ENCODE measurements at places on chromosomes 5 and 9.
A peak's percentile ranks its signal among the peaks of the same experiment; 100 is the strongest.

GRCh38 chr5:112174959-112175594 is 244.0 kb downstream of the EPB41L4A start:
- DNase-seq, result peak; percentile 55

DNA sequence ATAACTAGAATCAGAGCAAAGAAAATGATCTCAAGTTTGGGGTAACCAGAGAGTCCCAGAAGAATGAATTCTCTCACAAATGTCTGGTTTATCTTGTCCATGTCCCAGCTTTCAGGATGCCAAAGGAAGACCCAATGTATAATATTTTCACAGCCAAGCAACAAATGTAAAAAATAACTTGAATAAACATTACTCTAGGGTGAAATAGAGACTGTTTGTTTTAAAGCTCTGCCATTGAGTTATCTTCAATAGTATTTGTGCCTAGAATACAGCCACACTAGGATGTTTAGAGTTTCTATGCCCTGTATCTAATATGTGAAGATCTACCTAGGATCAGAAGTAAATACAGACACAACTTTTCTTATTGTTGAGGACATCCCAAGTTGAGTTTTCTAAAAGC is at the start of gene OR13C4:
OR13C4 (minus strand) TSS at position 101 of the 400 bp plus-strand sequence; CDS start at position 101, 0 bp downstream.
- no peak for DNase-seq

DNA sequence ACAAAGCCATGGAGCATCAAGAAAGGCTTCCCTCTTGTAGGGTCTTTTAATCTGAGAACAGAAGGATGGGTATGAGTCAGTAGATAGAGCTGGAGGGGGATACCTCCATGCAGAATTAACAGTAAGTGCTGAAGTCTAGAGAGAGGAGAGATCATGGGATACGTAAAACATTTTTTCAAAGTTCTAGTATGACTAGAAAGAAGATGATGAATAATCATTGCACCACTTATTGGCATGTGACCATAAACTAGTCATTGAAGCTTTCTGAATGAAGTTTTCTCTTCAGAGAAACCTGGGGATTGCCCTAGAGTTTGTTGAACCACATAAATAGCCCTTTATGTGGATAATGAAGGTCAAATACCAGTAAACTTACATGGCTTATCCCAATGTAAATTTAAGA is 48.6 kb upstream of the PTPRD start:
- no peak for DNase-seq

DNA sequence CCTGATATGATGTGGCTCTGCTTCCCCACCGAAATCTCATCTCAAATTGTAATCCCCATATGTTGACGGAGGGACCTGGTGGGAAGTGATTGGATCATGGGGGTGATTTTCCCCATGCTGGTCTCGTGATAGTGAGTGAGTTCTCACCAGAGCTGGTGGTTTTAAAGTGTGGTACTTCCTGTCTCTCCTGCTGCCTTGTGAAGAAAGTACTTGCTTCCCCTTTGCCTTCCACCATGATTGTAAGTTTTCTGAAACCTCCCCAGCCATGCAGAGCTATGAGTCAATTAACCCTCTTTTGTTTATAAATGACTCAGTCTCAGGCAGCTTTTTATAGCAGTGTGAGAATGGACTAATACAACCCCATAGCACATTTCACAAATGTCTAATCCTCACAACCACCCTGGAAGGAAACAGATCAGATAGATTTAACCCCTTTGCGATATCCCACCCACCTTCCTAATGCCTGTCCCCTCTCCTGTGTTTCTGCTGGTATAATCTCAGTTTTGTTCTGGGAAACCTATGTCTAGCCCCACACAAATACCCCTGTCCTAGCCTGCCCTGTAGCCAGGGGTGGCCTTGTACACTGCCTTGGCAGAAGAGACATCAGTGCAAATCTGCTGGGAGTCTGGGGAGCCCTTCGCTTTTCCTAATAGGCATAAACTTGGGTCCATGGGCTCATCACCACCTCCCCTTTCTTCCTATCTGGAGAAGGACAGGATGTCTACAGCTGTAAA is 157.0 kb upstream of the RAI14 start:
- DNase-seq, result no peak

GRCh38 chr5:73668486-73669111 is 42.6 kb downstream of the ARHGEF28 start:
- no peak for DNase-seq

DNA sequence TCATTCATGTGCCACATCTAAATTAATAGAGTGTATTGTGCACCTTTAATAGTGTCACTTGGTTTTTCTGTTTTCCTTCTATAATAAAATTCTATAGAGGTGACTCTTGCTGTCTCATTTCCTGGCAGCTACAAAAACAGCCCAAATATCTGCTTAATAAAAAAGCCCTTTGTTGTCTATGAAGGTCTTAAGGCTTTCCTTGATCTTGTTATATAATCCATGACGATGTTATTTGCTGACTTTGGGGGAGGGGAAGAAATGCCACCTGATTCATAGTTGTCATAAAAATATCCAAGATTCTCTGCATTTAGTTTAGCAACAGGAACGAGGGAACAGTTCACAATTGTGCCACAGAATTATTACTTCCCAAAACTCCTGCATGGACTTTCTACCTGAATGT is 31.3 kb downstream of the CPEB4 start:
- peak; percentile 16 for DNase-seq

DNA sequence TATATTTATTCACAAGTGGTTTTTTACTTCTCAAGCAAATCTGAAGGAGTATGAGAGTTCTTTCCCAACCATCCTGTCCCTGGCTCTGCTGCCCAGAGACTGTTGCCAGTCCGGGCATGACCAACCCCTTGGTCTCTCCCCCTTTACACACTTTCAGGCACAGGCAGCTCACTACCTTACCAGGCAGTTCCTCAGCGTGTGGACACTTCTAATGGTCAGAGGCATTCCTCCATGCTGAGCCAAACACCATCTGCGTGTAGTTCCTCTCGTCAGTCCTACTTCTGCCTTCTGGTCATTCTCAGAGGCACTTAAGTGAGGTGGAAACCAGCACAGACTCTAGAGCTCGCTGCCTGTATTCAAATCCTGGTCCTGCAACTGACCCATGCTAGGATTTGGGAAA is 56.1 kb downstream of the TSTD2 start:
- no peak for DNase-seq

DNA sequence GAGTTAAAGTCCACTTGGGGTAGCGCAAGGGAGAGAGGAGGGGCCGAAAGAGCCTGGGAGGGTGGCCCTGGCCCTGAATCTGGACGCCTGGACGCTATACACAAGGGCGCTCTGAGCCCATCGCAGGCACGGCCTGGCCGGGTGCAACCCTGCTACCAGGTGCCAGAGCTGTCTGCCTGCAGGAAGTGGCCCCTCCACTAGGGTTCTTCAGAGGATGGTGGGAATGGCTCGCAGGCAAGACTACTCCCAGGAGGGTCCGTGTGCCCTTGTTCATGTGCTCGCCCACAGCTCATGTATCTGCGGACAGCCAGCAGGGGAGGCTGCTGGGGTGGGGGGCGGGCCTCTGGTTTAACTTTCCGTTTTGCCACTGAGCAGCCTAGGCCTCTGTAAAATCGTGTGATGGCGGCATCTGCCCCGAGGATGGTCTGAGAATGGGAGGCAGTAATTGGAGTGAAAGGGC is 1.4 kb upstream of the NKD2 start:
- no peak for DNase-seq

DNA sequence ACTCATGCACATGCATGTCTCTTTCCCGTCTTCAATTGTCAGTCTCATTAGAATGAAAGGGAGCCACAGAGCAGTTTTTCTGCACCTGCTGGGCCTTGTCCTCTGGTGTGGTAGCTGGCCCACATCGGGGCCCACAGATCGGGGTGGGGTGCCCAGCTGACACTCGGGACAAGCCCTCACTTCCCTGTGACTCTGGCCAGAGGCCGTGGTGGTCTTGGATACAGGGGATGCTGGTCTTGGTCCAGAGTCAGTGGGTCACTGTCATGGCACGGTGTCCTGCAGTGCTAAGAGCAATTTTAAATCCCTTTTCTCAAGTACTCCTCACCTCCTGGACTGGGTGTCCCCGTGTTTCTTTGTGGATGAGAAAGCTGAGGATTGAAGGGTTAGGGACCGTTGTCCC is 193.2 kb downstream of the CACNA1B start:
- no peak for DNase-seq

DNA sequence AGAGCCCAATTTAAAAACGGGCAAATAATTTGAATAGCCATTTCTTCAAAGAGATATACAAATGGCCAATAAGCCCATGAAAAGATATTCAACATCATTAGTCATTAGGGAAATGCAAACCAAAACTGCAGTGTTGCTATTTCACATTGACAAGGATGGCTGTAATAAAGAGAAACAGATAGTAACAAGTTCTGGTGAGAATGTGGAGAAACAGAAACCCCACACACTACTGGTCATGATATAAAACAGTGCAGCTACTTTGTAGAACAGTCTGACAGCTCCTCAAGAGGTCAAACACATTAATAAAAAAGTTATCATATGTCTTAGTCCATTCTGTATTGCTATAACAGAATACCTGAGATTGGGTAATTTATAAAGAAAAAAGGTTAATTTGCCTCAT is 237.0 kb upstream of the GRAMD2B start:
- DNase-seq, result no peak

GRCh38 chr5:173826086-173826427 is 62.1 kb upstream of the CPEB4 start:
- no peak for DNase-seq

Measured in urothelium cell line (cell line).